ENCODE measurements at places on chromosomes 5 and 9.

DNA sequence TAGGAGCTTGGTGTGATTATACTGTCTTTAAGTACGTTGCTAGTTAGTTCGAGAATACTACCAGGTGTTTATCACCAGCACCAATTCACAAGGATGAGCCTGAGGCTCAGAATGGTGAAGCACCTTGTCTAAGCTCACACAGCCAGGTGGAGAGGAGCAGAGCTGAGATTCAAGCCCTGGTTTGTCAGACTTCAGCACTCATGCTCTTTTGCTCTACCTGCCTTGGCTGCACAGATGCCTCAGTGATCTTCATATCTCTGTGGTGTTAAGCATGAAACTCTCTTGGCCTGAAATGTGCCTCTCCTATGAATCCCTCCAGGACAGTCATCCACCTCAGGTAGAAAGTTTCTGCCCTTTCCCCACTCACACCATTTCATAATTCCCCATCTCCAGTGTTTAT, 12.2 kb downstream of the CAMK4 start:
- no peak for DNase-seq

DNA sequence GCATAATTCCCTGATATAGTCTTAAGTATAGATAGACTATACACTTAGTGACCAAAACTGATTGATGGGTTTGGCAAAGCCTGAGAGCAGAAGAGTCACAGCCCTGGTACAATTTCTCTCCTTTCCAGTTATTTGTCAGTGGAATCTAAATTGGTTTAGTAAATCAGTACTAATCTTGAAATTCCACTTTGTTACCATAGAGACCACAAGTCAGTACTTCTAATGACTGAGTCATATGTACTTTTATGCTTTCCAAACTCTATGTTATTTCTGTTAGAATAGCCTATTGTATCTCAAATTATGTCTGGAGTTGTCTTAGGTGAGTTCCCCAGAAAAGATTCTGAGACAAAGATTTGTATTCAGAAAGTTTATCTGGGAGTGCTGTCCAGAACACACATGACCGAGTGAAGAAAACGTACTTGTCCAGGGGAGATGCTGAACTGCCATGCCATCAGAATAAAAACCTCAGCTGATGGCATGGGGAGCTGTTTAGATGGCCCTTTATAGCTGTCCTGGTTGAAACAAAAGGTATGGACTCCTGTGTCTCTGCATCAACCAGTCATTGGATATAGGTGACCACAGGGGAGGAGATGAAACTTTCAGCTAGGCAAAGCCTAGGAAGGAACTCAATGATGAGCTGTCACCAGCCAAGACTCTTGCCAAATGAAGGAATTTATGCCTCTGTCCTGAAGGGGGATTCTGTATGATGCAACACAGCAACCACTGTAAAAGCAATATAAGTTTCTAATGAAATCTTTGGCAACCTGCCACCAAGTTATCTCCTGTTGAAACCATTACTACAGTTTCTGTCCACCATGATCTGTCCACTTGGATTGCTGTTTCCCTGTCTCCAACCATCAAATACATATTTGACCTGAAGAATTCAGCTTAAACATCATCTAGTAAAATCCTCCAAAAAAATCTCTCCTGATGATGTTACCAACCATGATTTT, 18.0 kb upstream of the SMC2 start:
- DNase-seq: no peak

GRCh38 chr9:105297442-105298075, 53.1 kb downstream of the SLC44A1 start:
- no peak for DNase-seq

GRCh38 chr5:168885324-168886120, 306.4 kb upstream of the PANK3 start:
- no peak for DNase-seq

DNA sequence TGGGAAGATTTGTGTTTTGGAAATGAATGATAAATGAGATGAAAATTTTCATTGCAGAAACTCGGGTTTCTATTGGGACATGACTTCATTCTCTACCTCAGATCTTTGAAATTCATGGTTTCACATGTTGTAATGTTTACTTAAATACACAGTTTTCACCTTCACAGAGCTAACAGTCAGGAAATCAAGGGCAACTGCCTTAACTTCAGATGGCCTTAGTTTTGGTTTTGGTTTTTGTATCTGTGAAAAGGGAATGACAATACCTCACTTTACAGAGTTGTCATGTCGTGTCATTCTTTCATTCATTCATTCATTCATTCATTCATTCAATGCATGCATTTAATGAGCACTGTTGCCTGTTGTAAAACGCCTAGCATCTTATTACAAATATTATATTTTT, 41.9 kb downstream of the NIM1K start:
- no peak for DNase-seq

GRCh38 chr5:111869681-111870080, 112.7 kb upstream of the NREP start:
- no peak for DNase-seq

GRCh38 chr9:123796094-123796493, 133.8 kb downstream of the DENND1A start:
- DNase-seq: no peak

GRCh38 chr5:103234239-103234975, 24.2 kb upstream of the MACIR start:
- no peak for DNase-seq

- DNase-seq: no peak
Observed at GRCh38 chr9:125437771-125438221, 176.2 kb downstream of the GAPVD1 start.

DNA sequence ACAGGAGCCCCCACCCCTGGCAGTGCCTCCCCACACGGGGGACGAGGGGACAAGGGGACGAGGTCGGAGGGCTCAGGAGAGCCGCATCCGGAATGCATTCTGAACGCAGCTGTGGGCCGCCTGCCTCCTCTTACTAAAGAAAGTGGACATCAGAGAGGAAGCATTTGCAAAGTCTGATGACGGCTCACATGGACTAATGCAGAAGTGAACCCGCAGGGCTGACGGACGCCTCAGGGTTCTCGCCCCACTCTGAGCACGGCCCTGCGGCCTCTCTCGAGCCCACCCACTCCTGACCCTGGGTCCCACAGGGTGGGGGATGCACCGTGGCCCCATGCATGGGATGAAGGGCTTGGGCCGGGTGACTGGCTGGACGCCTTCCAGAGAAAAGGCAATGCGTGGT, 5.9 kb downstream of the LPCAT1 start:
- DNase-seq: no peak

DNA sequence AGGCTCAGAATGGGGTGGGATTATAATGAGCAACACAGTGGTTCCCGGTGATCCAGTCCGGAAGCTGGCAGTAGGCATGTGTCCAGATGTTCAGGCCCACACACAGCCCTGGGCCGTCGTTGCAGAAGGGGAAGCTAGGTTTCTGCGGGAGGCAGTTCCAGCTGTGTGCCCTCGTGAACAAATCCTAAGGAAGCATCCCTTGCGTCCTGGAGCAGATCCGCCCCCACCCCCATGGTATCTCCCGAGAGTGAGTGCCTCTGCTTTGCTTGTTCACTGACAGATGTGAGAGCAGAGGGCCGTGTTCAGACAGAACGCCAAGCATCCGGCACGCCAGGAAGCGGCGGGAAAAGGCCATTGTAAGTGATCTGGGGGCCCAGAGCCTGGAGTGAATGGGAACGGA, 104.8 kb downstream of the PDE6A start:
- DNase-seq: no peak

- peak; percentile 76 for DNase-seq
Observed at GRCh38 chr9:110623462-110624025, 44.0 kb upstream of the SVEP1 start.

DNA sequence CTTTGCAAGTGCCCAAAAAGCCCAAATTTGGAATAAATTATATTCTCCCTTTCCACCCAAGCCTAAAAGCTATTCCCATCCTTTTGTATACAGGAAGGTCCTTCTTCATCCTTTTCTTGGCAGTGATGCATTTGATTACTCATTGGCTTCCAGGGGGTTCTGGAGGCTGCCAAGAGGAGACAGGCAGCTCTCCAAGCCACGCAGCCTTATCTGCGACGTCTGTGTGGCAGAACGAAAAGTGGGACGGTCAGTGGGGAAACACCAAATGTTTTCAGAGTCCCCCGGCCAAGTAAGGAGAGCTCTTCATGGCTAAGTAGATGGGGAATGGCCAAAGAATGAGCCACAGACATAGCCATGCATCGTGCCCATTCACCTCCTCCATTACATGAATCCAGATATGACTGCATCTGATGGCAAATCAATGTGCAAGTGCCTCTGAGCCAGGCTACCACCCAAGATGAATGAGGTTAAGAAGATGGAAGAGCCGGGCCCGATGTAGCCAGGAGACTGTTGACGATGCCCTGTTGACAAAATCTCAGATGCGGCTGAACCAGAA, 12.1 kb downstream of the ADAM19 start:
- no peak for DNase-seq

GRCh38 chr5:50759526-50760270, 93.3 kb downstream of the PARP8 start:
- DNase-seq: no peak

DNA sequence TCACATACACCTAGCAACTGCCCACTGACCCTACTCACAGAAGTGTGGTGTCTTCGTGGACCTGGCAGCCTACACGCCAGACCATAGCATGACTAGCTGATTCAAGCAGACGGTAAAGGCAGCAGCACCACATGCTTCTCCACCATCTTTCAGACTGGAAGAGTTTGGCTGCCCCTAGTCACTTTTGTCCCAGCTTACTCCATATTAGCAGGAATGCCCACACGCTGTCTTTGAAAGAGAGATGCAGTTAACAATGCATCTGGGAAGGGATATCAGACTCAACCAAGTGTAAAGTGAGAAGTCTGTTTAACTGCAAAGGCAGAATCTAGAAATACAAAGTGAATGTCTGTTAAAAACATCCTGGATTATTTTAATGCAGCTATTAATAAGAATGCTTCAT, 177.2 kb upstream of the GNA14 start:
- no peak for DNase-seq

DNA sequence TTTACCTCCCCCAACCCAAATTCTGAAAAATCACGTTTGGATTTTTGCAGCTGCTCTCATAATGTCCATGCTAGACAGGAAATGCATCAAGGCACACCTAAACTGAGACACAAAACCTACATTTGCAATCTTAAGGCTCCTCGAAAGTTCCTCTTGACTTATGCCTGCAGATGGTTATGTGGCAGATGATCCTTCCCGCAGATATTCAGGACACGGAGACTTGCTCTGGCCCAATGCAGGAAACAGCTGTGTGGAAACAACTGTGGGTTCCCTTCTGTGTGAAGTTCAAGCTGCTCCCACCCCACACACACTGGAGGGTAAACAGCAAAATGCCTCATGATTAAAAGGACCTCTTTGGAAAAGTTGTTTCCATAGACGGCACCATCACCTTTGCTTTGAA, 253.8 kb downstream of the EBF1 start:
- DNase-seq: no peak

DNA sequence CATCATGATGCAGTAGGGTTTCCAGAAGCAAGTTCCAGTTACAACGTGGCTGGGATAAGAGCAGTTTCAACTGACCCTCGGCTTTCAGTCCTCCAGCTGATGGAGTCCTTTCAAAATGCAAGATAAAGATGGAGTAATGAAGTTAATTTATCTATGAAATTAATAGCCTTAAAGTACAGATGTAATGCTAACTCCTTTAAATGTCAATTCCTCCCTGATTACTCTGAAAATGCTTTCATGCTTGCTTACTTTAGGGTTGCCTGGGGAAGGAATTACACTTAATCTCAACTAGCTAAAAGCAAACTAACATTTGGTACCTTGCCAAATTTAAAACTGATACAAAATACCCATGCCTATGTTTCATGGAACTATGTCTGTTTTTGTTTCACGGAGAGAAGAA, 178.4 kb downstream of the KIAA0825 start:
- peak; percentile 67 for DNase-seq

DNA sequence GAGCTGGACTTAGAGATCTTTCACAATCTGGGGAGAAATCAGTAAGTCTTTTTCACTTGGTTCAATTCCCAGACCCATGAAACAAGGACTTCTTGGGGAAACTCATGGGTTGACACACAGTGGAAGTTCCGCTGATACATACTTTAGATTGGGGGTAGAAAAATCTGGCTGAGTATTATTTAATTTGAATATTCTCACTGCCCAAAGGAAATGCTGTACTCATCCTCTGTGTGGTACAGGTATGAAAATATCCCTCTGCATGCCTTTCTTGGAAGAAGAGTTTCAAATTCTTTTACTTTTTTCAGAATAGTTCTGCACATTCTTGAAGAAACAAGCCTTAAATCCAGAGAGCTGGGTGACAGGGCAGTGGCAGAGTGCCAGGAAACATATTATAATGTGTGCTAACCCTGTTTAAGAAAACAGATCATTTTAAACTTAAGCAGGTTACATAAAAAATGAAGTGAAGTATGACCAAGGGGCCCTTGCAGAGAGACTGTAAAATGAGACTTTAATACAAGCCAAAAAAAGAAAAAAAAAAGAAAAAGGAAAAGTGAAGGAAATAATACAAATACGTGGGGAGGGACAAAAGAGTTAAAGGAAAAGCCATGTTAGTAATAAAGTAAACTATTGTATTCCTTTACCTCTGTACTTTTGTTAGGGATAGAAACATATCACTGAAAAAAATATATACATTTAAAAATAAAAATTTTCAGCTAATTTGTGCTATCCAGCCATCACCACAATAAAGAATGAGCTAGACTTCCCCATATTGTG, 173.4 kb upstream of the NR3C1 start:
- no peak for DNase-seq

- no peak for DNase-seq
Observed at GRCh38 chr9:32989660-32990059, 11.8 kb downstream of the APTX start.

DNA sequence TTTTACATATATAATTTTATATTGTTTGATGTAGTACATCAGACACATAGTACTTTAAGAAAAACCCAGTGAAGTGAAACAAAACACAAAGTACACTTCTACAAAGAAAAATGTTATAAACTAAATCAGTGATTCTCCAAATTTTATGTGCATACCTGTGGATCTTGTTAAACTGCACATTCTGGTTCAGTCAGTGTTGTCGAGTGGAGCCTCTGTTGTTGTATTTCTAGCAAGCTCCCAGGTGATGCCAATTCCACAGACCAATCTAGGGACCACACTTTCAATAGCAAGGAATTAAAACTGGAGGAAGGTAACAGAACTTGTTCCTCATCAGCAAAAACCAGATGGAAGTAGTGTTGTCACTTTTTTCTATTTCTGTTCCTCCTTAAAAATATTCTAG, 183.8 kb upstream of the CD180 start:
- DNase-seq: no peak

GRCh38 chr9:137763271-137763955, 114.2 kb upstream of the CACNA1B start:
- no peak for DNase-seq

- DNase-seq: no peak
Observed at GRCh38 chr9:110197330-110198187, 10.4 kb downstream of the C9orf152 start.

- no peak for DNase-seq
Observed at GRCh38 chr5:127351418-127351817, 60.8 kb downstream of the MEGF10 start.

GRCh38 chr9:126550891-126551351, 62.8 kb upstream of the LMX1B start:
- DNase-seq: no peak

Measured in NCI-H748 treated with DMSO at 0.1 percent for 48 hours (cell line).